Skeletal muscle tissue (tissue), 5 donors: ENCODE measurements at places on chromosomes 4 and X. TPM values are rescaled to one million over a fixed set of nuclear protein-coding genes. Genes with fewer than 3 reads are reported as not detected.

Gene IL2
- total RNA-seq, result not detected

Gene SOWAHB
- total RNA-seq, result under 0.01 TPM

Gene FBXL5
- 133 TPM for total RNA-seq

Gene TMPRSS11F
- not detected for total RNA-seq

Gene MID1
- 17.7 TPM for total RNA-seq

Gene ZNF718
- total RNA-seq, result 5.2 TPM

Gene CENPI
- 8.4 TPM for total RNA-seq
